ENCODE measurements at places on chromosomes 2 and 18.
A peak's percentile ranks its signal among the peaks of the same experiment; 100 is the strongest.

GRCh38 chr2:221844212-221845020 is 272.3 kb upstream of the EPHA4 start:
- DNase-seq: no peak

GRCh38 chr18:31647127-31647753 is 37.1 kb downstream of the B4GALT6 start:
- no peak for DNase-seq

GRCh38 chr2:133431289-133431688 is 137.0 kb downstream of the NCKAP5 start:
- DNase-seq: no peak

GRCh38 chr2:75064691-75065396 is 106.4 kb downstream of the POLE4 start:
- DNase-seq: peak; percentile 76

DNA sequence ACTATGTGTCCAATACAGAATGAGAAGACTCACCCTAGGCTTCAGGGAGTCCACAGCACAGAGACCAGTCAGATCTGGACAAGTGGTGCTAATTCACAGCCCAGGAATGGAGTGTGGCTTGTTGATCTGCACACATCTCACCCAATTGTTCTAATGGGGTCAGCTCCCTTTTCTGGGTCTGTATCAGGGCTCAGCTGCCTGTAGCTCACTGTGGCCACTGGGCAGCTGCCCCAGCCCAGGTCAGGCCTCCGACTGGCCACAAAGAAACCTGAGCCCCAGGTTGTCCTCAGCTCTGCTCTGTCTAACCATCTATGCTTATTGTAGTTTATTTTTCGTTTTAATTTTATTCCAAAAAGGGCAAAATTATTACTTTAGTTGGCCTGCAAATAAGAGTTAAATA is 202.3 kb upstream of the RAB6C start:
- DNase-seq: no peak

- DNase-seq: no peak
Measured at GRCh38 chr2:3041246-3041645, 336.4 kb downstream of the EIPR1 start.

DNA sequence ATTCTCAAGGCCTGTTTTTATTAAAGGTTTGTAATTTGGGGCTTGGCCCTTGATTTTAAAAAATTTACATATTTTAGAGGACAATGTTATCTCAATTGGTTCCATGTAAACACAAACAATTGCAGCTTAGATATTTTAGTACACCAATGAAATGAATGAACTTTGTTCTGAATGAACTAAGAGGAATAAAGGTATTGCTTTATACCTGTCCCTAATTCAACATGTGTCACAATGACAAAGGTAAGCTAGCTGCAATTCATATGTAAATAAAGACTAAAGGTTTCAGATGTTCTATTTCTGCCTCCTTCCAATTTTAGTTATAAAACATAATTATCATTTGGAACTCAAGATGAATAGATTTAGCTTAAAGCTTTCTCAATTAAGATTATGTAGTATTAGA is 11.4 kb downstream of the HOXD1 start:
- no peak for DNase-seq

DNA sequence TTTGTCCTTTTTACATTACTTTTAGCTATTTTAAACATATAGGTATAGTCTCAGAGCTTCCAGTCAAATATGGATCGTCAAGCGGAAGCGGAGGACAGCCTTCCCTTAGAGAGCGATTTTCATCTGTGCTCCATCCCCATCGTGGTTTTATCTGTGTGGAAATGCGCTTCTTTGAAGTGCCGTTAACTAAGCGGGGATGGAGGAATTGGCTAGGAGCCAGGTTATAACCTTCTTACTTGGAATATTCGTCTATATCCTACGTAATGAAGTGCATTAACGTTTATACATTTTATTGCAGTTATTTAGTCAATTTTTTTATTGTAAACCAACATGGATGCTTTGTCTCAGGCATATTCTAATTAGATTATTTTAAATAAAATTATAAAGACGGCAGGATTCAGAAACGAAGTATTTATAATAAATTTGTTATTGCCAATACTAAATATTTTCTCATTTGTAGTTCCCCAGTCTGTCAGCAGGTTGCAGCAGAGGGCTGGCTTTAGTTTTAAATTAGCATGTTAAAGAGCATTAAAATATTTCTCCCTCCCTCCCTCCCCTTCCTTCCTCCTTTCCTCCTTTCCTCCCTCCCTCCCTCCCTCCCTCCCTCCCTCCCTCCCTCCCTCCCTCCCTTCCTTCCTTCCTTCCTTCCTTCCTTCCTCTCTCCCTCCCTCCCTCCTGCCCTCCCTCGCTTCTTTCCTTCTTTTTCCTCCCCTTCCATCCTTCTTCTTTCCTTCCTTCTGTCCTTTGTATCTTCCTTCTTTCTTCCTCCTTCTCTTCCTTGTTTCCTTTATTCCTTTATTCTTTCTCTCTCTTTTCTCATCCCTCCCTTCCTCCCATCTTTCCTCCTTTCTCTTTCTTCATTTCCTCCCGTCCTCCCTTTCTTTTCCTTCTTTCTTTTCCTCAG is 80.6 kb upstream of the DOCK10 start:
- peak; percentile 19 for DNase-seq

GRCh38 chr2:173241643-173242042 is 113.0 kb upstream of the CDCA7 start:
- no peak for DNase-seq

- DNase-seq: no peak
Measured at GRCh38 chr18:79540161-79540903, 139.3 kb upstream of the CTDP1 start.

DNA sequence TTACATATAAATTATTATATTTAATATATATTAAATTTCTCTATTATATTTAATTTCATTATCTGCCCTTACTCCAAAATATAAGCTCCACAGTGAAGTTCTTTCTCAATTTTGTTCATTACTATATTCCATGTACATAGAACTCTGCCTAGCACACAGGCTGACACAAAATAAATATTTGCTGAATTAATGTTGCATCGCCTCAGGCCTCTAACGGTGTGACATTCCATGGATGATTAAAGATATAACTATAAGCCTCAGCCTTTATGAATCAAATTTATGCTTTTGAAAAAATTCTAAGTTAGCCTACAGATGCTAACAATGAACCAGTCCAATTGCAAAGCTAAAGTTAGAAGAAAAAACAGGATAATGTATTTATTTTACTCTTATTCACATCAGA is 1337.2 kb upstream of the NRXN1 start:
- no peak for DNase-seq

DNA sequence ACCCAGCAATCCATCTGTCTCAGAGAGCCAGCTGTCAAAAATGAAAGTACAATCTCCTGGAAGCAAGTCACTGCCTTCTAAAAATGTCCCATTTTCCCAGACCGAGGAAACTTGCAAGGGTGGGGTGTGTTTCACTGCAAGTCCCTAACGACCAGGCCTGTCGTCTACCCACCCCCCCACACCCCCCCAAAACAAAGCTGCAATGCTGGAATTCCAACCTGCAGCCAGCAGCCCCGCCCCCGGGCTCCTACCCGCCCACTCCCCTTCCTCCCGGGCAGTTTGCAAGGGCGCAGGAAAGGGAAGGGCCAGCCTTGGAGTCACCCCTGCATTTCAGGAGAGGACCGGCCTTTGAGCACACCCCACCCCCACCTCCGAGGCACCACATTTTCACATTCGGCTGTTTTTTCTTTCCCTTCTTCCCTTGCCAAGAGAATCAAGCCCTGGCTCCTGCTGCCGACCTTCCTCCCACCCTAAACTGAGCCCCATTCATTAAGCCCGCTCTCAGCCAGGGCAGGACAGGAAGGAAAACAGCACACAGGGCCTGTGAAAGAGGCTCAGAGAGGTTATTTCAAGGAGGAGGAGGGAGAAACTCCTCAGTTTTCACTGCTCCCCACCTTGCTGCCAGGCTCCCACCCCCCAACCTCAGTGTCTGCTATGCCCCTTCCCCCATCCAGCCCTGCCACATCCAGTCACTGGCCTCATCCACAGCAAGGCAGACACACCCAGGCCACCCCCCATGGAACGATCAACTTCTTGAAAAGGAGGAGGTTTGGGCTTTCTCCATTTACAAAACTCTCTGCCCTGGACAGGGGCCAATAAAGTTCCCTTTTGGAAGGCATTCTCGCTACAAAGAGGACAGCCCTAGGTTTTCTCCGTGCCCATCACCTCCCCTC is 11.3 kb downstream of the SMAD7 start:
- DNase-seq: no peak

DNA sequence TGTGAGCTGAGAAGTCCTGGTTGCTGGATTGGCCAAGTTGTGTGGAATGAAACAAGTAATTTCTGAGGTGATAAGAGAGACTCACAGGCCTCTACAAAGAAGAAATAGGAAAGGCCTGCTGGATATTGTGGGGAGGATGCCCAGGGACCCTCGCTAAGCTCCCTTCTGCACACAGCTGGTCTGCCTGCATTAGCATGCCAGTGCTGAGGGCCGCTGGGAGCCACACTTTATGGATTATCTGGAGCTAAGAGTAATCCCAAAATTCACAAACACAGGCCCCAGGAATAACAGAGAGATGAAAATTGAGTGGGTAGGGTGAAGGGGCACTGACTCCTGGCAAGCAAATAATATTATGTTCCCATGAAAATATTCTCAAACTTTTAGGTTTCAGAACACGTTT is 114.9 kb upstream of the SIX3 start:
- peak; percentile 73 for DNase-seq

DNA sequence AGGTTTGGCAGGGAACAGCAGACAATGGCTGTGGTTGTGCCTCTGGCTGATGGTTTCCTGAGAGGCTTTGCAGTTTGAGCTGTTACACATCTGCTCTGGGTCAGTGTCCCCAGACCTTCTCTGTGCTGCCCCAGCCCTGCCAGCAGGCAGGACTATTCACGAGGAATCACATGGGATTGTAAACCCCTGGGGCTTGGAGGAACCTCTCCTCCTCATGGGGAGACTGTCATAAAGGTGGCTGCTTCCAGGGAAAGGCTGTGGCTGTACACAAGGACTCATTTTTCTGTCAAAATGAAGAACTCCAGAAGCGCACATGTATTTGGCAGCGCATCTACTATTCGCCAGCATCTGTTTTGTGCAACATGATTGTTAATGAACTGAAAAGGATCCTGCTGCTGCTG is 142.6 kb upstream of the CYP1B1 start:
- DNase-seq: peak; percentile 66

DNA sequence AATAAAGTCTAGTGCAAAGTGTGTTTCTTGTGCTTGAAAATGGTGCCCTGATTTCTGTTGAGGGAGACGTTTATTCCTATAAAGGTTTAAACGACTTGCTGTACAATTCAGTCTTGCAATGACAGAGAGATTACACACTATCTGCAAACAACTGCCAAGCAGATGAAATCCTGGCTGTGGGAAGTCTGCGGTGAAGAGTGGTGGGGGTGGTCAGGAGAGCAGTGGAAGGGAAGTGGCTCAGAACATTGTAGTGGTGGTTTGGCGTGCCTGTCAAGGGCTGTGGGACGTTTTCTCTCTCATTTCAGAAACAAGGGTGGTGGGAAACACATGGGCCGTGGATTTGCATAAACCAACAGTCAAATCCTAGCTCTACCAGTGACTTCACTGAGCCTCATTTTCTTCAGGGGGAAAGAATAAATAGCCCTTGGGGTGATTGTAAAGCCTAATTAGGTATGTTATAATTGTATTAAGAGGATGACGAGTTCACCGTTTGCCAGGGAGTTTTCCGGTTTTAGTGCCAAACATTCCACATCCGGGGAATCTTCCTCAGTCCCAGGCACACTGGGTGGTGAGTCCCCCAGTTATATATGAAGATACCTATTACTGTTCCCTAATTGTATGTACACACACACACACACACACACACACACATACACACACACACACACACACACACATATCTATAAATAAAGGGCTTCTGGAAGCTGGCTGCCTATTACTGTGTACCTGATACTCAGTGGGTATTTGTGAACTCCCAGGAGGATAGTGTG is 115.0 kb downstream of the SPTBN1 start:
- DNase-seq: peak; percentile 45

- peak; percentile 57 for DNase-seq
Measured at GRCh38 chr18:26656944-26657536, 108.7 kb upstream of the KCTD1 start.

GRCh38 chr18:59833785-59834184 is 66.0 kb upstream of the PMAIP1 start:
- no peak for DNase-seq

DNA sequence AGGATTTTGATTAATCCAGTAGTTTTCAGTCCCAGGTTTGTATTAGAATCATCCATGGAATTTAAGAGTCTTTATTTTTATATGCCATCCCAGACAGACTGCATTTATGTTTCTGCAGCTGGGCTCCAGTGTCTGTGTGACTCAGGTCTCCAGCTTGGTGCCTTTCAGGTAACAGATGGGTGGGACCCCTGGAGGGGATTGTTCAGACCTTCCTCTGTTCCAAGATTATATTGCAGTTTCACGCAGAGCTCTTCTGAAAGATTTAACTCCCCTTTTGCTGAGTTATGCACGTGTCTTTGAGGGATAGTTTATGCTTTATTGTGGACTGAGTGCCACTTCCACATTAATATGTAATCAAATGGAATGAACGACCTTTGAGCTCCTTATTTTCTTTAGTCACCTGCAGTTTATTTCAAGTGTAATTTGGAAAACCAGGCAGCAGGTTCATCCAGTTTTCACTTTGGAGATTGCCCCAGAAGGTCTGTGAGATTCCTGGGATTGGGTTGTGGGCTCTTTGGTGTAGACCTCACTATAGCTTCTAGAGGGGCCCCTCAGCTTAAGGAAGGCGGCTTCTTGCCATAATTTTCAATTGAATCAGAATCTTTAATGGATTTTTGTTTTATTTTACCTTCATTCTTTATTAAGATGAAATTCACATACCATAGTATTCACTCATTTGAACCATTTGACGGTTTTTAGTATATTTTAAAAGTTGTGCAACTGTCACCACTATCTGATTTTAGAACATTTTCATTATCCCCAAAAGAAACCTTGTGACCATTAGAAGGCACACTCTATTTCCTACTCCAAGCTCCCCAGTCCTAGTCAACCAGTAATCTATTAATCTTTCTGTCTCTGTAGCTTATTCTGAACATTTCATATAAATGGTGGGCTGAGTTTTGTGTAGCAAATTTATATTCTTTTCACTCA is 135.0 kb downstream of the WDSUB1 start:
- DNase-seq: no peak

DNA sequence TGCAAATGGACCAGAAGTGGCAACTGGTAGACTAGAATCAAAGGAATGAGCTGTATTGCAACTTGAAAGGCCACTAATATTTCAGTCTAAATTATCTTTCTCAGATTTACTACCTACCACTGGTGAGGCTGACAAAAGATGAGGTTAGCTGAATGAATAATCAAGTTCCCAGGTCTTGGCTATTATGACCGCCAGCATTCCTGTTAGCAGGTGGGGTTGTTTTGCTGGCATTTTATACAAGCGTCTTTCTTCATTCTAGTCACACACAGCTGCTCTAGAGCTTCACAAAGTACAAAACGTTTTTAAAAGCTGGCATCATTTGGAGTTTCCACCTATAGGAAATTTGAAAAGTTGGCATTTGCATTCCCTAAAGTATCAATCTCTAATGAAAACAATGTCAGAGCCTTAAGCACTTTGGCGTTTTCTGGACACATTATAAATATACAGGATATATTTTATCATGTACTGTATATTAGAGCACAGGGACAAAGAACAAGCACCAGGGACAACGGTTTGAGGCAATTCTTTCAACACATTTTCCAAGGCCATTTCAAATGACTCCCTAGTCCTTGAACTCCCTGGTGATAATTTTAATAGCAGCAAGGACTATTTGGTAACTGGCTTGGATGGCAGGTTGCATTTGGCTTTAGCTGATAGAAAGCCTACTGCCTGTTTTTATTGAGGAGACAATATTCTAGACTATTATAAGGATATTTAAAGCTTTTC is 410.2 kb upstream of the CHST9 start:
- no peak for DNase-seq
